ENCODE measurements at places on chromosomes 6 and 20. TPM values are rescaled to one million over a fixed set of nuclear protein-coding genes. Genes with fewer than 3 reads are reported as not detected.

DNA sequence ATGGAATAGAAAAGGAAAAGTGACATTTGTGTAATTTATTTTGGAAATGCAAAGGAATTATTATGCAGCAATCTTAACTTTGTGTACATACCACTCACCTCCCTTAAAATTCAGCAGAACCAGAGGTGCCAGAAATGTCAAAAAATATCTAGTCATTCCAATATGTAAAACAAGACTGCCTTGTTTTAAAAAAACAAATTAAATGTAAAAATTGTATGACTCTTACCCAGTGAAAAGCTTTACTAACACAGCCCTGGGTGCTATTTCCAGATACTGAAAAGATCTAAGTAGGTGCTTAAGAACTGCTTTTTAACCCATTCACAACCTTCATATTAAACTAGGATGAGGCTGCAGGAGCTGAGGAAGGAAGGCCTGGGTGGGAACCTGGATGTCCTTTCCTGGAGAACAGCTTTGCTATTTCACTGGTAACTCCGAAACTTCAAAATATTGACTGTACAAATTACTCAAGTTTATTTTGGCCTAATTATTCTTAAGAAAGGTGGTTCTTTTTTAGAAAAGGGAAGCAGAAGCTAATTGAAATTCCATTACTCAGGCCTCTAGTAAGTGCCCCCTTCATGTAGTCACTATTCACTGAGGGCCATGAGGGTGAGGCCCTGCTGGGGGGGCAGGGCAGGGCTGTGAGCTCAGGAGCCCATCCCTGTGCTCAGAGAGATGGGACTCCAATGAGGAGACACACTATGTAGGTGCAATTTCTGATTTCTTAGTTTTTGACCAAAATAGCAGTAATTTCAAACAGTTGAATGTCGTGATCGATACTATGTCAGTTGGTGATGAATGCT, 139.6 kb downstream of the MAP3K4 start:
- DNase-seq, result no peak

GRCh38 chr6:13338038-13338437, 9.7 kb upstream of the TBC1D7 start:
- no peak for DNase-seq

DNA sequence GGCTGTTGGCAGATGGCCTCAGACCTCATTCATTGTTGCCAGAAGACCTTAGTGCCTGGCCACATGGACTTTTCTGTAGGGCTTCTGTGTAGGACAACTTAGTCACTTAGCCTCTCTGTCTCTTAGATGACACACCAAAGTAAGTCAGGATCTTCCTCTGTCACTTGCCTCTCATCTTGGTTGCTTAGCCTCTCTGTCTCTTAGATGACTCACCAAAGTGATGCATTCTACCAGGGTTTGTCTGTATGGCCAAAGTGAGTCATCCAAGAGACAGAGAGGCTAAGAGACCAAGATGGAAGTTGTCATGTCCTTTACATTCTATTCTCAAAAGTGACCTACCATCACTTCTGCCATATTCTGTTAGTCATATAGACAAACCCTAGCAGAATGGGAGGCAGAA, 255.9 kb upstream of the DEFB112 start:
- DNase-seq, result peak; percentile 17

DNA sequence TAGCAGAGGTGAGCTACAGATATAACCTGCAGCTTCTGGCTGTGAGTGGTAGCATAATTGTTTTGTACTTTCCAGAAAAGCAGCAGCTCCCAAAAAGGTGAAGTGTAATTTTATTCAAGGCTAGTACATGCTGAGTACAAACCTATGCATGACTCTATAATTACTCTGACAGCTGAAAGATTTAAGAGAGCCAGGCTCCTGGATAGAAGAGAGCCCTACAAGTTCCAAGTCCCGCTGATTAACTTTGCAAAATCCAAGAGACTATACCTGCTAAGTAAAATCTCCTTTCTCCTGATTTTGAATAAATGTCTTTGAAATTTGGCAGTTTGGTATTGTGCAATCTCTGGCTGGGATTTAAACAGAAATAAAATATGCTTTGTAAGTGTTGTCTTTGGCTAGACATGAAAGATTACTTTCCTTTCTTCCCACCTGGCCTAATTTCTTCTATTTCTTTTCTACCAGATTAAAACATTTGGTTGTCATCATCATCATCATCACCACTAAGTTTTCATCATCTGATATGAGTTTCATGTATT, 79.5 kb downstream of the CTNNBL1 start:
- no peak for DNase-seq

- DNase-seq, result peak; percentile 14
Measured at GRCh38 chr6:125512621-125513020, 210.9 kb upstream of the HDDC2 start.

DNA sequence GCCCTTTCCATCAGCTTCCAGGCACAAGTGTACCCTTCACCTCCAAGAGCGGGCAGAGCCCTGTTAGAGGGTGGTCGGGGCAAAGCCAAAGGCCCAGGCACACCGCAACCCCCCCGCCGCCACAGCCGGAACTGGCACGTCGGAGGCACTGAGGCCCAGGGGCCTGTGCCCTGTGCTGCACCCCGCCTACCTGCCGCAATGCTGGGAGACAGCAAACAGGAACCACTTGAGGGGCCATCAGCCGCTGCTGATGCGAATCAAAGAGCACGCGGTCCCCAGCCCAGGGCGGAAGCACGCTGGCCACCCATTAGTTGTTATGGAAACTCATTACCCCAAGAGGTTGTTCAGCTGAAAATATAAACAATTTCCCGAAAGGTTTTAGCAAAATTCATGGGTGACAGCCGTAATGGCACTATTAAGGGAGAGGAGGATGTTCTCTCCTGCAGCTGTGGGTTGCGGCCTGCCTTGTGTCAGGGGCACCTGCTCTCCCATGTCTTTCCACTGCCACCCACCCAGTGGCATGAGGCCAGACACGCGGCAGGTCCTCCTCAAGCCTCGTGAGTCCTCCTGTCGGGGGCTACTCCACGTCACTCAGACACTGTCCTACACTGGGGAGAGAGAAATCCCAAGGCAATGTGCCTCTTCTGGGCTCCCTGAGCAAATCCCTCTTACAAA, 65.3 kb downstream of the EDN3 start:
- DNase-seq, result no peak

- DNase-seq, result peak; percentile 91
Measured at GRCh38 chr6:47188588-47189021, 121.1 kb downstream of the TNFRSF21 start.

GRCh38 chr6:135256866-135257265, 75.8 kb downstream of the MYB start:
- DNase-seq, result no peak

- DNase-seq, result no peak
Measured at GRCh38 chr6:157478926-157479325, 97.9 kb downstream of the ZDHHC14 start.

- DNase-seq, result no peak
Measured at GRCh38 chr6:151702851-151703658, 104.4 kb upstream of the ESR1 start.

DNA sequence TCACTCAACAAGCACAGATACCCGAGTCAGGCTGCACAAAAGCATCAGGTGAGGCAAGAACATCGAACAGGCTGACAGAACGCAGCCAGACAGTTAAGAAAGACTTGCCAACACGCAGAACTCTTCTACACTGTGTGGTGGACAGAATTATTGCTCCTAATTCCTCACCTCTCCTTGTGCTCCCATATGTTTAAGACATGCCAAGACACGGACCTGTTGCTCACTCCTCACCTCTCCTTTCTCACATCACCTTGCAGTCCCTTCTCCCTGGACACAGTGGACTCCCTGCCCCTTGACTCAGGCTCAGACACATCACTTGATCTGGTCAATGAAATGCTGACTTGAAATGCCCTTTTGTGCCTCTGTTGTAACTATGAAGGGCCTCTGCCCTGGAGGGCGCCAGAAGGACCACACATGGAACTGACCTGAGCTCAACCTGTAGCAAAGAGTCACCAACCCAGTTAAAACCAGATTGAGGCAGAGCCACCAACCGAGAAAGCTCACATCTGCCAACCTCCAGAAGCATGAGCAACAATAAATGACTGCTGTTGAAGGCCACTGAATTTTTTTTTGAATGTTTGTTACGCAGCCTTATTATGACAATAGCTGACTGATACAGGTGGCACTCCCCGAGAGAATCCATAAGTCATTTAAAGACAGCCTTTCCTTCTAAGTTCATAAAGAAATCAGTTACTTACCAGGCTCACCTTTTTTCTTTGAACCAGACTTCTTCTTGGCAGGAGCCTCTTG, 24.0 kb downstream of the RRBP1 start:
- DNase-seq, result no peak

DNA sequence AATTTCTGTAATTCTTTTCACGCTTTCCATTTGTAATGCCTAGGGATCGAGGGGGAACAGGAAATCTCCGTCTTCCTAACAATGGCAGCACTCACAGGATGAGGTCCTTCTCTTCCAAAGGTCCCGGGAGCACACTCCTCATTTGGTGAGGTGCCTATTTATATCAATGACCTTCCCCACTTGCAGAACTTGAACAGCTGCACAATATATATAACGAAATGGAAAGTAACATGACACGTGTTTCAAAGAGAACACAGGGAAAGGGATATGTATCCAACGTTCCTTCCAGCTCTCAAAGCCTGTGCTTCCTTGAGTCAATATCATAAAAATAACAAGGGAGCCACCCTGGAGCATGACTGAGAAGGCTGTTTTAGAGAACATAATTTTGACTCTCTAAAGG, 78.6 kb upstream of the RBM24 start:
- DNase-seq, result no peak

DNA sequence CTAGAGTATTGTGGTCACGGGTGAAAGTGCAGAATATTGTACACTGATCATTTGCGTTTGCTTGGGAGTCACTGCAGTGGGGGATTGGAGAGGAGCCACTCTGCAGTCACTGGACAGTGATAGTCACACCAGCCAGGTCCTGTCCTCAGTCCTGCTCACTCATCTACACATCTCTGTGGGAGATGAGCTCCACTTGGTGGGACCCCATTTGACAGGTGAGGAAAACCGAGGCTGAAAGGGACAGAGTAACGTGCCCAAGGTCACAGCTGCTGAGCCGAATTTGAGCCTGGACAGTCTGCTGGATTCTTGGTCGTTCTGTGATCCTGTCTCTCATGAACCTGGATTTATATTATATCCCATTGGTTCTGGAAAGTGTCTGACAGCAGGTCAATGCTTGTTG, 17.7 kb upstream of the PHACTR3 start:
- DNase-seq, result no peak

GRCh38 chr20:62063981-62064769, 1.5 kb downstream of the TAF4 start:
- DNase-seq, result no peak

DNA sequence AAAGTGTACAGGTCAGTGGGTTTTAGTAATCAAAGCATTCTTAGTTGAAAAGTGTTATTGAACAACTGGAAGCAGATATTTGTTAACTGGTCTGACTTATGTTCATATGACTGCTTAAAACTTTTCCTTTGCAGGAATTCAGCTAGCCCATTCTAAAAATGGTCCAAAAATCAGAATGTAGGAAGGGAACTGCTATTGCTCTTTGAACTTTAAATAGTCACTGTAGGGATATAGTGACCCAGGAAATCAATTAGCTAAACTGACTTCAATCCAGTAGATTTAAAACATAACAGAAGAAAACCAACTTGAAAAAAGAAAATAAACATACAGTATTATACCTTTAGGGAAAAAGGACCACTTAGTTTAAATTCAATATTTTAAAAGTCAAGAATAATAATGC, 25.5 kb downstream of the AKAP12 start:
- DNase-seq, result no peak

- DNase-seq, result no peak
Measured at GRCh38 chr20:32672982-32673851, 524 bp downstream of the C20orf203 start.

- no peak for DNase-seq
Measured at GRCh38 chr20:31716351-31716750, 6.3 kb downstream of the BCL2L1 start.

DNA sequence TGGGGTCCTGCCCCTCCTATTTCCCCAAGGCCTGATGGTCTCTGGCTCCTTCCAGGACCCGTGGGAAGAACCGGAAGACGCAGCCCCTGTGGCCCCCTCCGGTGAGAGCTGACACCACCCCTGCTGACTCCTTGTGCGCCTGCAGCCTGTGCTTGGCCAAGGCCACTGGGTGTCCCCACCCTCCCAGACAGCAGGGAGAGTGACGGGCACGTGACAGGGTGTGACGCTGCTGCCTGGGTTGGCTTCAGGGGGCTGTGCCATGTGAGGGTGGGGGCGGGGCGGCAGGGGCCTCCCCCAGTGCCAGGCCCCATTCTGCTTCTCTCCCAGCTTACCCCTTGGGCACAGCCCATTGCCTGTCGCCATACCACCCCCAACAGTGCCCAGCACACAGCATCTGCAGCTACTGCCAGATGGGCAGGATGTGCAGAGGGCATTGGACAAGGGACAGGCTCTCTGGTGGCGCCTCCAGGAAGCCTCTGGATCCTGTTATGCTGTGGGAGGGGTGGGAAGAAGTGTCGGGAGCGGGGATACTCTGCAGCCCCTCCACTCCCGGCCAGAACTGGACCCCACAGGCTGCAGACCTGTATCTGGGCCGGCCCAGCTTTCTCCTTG, 2.9 kb downstream of the BIRC7 start:
- DNase-seq, result no peak

DNA sequence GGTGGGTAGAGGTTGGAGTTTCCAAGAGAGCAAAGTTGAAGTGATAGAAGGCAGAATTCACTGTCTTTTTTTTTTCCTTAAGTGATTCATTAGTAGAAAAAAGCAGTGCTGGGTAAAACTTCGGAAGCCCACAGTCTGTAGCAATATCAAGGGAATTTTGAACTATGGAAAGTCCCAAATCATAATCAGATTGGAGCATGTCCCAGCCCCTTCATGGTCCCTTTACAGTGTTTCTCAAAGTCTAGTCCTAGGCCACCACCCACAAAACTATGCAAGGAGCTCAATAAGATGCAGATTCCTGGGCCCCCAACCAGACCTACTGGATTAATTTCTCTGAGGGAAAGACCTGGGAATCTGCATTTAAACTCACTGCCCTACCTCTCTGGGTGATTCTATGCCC, 22.6 kb downstream of the NEDD9 start:
- peak; percentile 74 for DNase-seq

DNA sequence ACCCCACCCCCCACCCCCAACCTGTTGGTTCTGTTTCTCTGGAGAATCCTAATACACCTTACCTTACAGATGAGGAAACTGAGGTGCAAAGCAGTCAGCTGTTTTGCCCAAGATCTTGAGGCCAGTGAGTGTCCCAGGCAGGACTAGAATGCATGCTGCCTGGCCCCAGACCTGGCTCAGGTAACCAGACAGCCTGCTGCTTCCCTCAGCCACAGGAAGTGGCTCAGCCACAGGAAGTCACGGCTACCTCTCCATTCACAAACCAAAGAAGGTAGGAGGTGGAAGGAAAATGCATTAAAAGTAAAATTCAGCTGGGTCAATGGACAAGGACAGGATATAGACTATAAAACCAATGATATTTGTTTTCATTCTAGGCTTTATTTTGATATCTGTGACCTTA, 517.6 kb downstream of the CD83 start:
- no peak for DNase-seq

SAPCD1 gene
- total RNA-seq, result 1.7 TPM

CDC25B gene
- 104 TPM for total RNA-seq

EYA2 gene
- total RNA-seq, result 0.15 TPM

ACSS1 gene
- total RNA-seq, result 0.32 TPM

C20orf141 gene
- not detected for total RNA-seq

NT5E gene
- total RNA-seq, result 171 TPM

LAMA4 gene
- 85.6 TPM for total RNA-seq

ADGRG6 gene
- total RNA-seq, result 8.8 TPM

COL9A1 gene
- total RNA-seq, result not detected

LTB gene
- total RNA-seq, result 4.6 TPM

ELOVL2 gene
- total RNA-seq, result 7.1 TPM

GRM4 gene
- total RNA-seq, result not detected

SLC25A27 gene
- total RNA-seq, result 6.5 TPM

SEMG2 gene
- not detected for total RNA-seq

PLEKHG1 gene
- total RNA-seq, result not detected

Measured in M059J (cell line).